ENCODE measurements at places on chromosomes 3 and 15.

DNA sequence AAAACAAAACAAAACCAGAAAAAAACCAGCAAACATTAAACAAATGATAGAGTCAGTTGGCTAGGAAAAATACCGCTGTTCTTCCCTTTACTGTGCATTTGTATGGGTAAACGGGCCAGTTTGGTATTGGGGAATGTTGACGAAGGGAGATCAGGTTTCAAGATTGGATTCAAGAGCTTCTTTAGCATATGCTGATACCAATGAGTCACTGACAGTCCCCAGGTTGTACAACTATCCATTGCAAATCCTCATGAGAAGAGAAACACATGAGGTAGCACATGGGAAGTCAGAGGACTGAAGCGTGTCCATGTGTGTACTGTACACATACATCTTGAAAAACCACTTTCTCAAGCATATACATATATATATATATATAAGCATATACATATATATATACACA lies 25.6 kb downstream of the TIGIT start:
- DNase-seq = no peak

- no peak for DNase-seq
These were observed 355.8 kb downstream of the MCTP2 start for GRCh38 chr15:94587113-94587512.

- DNase-seq = no peak
These were observed 10.2 kb upstream of the GCSAM start for GRCh38 chr3:112143251-112143650.

GRCh38 chr3:156527060-156527459 lies 27.9 kb downstream of the SSR3 start:
- no peak for DNase-seq

- DNase-seq = no peak
These were observed 643.1 kb downstream of the ZPLD1 start for GRCh38 chr3:103077910-103078309.

DNA sequence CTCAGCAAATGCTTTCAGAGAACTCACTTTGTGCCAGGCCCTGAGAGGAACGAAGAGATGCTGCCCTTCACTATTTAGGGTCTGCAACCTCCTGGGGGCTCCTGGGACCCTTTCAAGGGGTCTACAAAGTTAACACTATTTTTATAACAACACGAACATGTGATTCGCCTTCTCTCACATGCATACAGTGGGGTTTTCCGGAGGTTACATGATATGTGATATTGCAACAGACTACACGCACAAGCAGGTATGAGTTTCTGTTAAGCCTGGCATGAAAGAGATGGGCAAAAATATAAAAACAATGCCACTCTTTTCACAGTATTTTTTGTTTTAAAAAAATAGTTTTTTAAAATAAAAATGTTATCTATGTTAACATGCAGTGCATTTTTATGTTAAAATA lies 10.3 kb downstream of the STARD5 start:
- DNase-seq = no peak

- DNase-seq = no peak
These were observed 1.0 kb upstream of the MELTF start for GRCh38 chr3:197030379-197031314.
